GM18507 (cell line): ENCODE measurements at places on chromosomes 4 and X.

DNA sequence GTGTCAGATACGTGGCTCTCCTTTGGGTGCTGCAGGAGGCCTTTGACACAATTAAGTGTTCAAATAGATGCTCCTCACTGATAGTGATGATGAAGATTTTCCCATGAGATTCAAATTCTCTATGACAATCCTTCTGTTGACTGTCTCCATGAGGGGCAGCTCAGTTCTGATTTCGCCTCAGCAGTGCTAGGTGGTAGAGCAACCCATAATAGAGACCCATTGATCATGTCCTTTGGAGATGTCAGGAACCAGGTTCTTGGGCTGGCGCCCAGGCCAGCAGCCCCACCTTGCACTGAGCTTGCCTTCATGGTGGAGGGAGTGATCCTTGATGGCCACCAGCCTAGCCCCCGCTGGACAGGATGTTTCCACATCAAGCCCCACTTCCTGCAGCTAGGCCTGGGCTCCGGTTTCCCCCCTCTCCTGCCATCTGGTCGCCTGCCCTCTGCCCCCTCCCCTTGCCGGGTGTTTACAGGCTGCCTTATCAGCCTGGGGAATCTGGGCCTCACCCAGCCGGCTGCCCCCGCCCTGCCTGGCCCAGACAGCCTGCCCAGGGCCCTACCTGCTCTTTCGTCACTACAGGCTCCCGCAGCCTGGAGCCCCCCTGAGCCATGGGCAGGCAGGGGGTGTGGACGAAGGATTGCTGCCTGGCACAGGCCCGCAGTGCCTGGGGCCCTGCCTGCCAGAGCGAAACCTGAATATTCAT, 12.6 kb downstream of the ELF4 start:
- DNase-seq = no peak

GRCh38 chr4:107631560-107631959, 88.5 kb downstream of the PAPSS1 start:
- DNase-seq = no peak

- no peak for DNase-seq
Measured at GRCh38 chr4:148295642-148296041, 146.6 kb downstream of the NR3C2 start.

DNA sequence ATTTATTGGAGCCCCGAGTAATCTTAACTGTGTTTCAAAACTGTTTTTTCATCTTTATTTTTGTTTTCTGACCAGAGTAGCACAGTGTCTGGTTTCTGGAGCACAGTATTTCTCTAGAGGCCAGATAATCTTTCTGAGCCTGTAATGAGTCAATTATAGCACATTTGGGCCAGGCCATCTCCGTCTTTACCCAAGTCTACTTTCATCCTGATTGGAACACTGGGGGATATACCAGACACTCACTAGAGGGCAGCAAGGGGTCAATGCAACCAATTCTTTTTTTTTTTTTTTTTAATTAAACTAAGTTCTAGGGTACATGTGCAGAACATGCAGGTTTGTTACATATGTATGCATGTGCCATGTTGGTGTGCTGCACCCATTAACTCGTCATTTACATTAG, 282.0 kb downstream of the ARHGAP24 start:
- no peak for DNase-seq

- DNase-seq = no peak
Measured at GRCh38 chrX:118872102-118872566, 48.5 kb downstream of the ZCCHC12 start.

DNA sequence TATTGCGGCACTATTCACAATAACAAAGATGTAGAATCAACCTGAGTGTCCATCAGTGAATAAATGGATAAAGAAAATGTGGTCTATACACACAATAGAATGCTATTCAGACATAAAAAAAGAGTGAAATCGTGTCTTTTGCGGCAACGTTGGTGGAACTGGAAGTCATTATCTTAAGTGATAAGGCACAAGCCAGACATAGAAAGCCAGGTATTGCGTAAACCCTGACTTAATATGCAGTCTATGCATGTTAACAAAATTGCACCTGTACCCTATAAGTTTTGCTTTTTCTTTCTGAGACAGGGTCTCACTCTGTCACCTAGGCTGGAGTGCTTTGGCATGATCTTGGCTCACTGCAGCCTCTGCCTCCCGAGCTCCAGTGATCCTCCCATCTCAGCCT, 28.6 kb downstream of the KIAA0232 start:
- no peak for DNase-seq

DNA sequence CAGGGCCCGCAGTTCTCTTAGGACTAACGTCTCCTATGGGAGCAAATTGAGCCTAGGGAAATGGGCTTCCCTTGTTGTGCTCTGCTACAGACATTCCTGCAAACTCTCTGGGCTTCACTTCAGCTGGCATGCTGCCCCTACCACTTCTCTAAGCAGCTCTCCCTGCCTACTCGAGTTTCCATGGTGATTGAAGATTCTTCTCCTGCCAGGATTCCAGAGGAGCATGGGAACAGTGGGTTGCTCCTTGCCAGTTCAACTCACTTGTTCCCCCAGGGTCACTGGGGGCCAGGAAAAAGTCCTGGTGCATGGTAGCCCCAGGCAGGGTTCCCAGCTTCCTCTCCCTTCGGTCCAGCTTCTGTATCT, 21.1 kb upstream of the WDR17 start:
- no peak for DNase-seq

DNA sequence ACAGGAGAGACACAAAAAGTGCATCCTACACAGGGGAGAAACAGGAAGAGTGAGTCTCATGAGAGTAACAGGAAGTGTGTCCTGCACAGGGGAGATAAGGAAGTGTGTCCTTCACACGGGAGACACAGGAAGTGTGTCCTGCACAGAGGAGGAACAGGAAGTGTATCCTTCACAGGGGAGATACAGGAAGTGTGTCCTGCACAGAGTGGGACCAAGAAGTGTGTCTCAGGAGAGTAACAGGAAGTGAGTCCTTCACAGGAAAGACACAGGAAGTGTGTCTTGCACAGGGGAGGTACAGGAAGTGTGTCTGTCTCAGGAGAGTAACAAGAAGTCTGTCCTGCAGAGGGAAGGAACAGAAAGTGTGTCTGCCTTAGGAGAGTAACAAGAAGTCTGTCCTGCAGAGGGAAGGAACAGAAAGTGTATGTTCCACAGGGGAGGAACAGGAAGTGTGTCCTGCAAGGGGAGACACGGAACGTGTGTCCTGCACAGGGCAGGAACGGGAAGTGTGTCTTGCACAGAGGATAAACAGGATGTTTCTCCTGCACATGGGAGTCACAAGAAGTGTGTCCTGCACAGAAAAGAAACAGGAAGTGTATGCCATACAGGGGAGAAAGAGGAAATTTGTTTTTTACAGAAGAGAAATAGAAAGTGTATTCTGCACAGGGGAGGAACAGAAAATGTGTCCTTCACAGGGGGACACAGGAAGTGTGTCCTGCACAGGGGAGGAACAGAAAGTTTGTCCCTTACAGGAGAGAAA, 102.0 kb downstream of the ARSF start:
- no peak for DNase-seq

- no peak for DNase-seq
Measured at GRCh38 chrX:45623266-45623665, 422.6 kb upstream of the DIPK2B start.

DNA sequence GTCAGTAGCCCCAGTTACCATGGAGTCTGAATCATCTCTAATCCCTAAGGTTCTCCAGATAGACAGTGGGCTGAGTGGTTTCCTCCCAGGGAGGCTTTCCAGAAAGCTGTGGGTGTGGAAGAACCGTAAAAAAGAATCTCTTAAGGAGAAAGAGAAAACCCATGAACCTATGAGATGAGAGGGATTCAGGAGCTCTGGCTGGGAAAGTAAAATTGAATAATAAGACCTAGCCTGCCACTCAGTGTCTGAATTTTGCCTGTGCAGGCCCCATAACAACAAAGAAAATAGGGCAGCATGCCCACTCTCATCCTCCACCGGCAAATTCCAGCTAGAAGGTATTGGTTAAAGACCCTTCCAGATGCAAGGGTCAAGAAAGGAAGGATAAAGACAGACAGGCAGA, 16.9 kb downstream of the AWAT2 start:
- no peak for DNase-seq

- no peak for DNase-seq
Measured at GRCh38 chr4:5992171-5992827, 25.9 kb downstream of the C4orf50 start.

- no peak for DNase-seq
Measured at GRCh38 chrX:46961097-46961496, 48.9 kb downstream of the JADE3 start.

DNA sequence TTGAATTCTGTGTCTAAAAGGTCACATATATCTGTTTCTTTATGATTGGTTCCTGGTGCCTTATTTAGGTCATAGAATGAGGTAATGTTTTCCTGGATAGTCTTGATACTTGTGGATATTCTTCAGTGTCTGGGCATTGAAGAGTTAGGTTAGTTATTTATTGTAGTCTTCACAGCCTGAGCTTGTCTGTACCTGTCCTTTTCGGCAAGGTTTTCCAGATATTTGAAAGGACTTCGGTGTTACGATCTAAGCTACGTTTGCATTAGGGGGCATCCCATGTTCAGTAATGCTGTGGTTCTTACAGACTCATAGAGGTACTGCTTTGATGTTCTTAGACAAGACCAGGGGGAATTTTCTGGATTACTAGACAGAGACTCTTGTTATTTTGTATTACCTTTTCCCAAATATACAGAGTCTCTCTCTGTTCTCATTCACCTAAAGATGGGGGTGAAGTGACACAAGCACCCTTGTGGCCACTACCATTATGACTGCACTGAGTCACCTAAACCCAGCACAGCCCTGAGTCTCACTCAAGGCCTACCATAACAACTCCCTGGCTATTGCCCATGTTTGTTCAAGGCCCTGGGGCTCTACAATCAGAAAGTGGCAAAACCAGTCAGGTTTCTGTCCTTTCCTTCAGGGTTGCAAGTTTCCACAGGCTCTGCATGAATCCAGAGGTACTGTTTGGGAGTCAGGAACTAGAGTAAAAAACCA, 30.1 kb upstream of the CYSLTR1 start:
- no peak for DNase-seq

- DNase-seq = no peak
Measured at GRCh38 chr4:88353324-88353723, 25.3 kb upstream of the HERC6 start.

GRCh38 chrX:119238557-119238956, 2.5 kb downstream of the PGRMC1 start:
- no peak for DNase-seq

GRCh38 chr4:25821899-25822298, 40.9 kb downstream of the SEL1L3 start:
- DNase-seq = no peak

DNA sequence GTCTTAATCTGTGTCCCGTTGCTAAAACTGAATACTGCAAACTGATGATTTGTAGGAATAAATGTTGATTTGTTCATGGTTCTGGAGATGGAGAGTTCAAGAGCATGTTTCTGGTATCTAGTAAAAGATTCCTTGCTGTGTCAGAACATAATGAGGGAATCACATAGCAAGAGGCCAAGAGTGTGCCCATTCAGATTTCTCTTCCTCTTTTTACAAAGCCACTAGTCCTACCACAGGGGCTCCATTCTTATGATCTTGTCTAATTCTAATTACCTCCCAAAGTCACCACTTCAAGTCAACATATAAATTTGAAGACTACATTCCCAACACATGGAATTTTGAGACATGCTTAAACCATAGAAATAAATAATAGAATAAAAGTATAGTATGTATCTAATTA, 608.8 kb upstream of the EPHA5 start:
- no peak for DNase-seq

- no peak for DNase-seq
Measured at GRCh38 chr4:107619066-107619465, 101.0 kb downstream of the PAPSS1 start.

GRCh38 chr4:155757745-155758265, 1.0 kb upstream of the GUCY1B1 start:
- no peak for DNase-seq

- no peak for DNase-seq
Measured at GRCh38 chr4:156966836-156967235, 4.8 kb downstream of the PDGFC start.

- no peak for DNase-seq
Measured at GRCh38 chr4:20254511-20255250, 3.0 kb downstream of the SLIT2 start.

- no peak for DNase-seq
Measured at GRCh38 chr4:95466791-95467190, 82.0 kb downstream of the UNC5C start.

DNA sequence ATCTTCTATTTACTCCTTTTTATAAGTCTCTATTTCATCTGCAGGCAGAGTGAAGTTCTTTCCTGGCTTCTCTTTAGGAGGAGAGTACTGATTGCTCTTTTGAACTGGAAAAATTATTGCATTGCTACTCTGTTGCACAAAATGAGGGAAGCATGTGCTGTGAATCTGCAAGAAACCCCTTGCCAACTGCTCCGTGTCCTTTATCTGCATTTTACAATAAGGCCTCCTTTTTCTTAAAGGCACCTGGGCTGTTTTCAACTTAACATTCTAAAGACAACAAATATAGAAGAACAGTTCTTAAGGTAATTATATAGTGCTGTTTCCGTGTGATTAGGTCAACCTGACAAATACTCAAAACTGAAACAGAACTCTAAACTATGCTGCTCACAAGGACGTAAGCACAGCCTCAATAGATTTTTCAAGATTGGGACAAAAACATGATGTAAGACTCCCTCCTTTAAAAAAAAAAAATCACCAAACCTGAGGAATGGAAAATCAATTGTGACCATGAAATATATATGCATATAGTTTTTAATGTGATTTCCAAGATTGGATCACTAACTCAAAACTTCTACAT, 716.6 kb upstream of the INTU start:
- no peak for DNase-seq

GRCh38 chr4:14280567-14280966, 653.0 kb upstream of the BOD1L1 start:
- DNase-seq = no peak

DNA sequence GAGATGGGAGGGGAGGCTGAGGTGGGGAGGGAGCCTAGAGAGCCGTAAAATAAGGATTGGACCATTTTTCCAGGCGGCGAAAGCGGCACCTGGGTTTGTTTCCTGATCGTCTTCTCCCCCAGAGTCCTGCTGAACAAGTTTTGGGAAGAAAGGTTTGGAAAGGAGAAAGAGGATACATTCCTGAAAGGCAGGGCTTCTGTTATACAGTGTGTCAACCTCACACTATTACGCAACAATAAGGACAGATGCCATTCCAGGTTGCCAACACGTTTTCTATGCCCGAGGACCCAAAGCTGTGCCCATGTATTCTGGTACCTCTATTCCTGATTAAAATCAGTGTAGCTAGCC, 658 bp downstream of the SCOC start:
- no peak for DNase-seq

GRCh38 chr4:17033025-17033767, 134.8 kb upstream of the LDB2 start:
- no peak for DNase-seq

DNA sequence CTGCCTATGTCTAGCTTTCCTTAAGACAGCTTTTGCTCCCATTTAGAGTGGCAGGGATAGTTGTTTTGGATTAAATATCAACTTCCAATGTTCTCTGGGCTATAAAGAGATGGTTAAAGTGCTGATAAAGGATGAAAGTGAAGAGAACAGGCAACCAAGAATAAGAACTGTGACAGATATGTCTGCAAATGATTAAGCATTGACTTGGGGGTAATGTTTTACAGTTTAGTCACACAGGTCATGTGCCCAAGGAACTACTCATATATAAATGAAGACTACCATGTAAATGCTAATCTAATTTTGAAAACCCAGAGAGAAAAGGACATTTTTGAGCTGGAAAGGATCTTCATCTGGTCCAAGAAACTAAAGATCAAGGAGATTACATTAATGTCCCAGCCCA, 42.1 kb downstream of the RBMX2 start:
- no peak for DNase-seq

GRCh38 chr4:180060159-180060889, 2182.9 kb upstream of the TENM3 start:
- no peak for DNase-seq

GRCh38 chrX:38260231-38260630, 39.6 kb upstream of the SRPX start:
- no peak for DNase-seq
